ENCODE measurements at places on chromosomes 16 and 17.
A peak's percentile ranks its signal among the peaks of the same experiment; 100 is the strongest.

GRCh38 chr17:18203308-18203707 is 19.7 kb downstream of the ALKBH5 start:
- no peak for DNase-seq

GRCh38 chr17:1847191-1847590 is 17.4 kb downstream of the RPA1 start:
- no peak for DNase-seq

- no peak for DNase-seq
Observed at GRCh38 chr17:63361182-63361581, 84.9 kb downstream of the CYB561 start.

DNA sequence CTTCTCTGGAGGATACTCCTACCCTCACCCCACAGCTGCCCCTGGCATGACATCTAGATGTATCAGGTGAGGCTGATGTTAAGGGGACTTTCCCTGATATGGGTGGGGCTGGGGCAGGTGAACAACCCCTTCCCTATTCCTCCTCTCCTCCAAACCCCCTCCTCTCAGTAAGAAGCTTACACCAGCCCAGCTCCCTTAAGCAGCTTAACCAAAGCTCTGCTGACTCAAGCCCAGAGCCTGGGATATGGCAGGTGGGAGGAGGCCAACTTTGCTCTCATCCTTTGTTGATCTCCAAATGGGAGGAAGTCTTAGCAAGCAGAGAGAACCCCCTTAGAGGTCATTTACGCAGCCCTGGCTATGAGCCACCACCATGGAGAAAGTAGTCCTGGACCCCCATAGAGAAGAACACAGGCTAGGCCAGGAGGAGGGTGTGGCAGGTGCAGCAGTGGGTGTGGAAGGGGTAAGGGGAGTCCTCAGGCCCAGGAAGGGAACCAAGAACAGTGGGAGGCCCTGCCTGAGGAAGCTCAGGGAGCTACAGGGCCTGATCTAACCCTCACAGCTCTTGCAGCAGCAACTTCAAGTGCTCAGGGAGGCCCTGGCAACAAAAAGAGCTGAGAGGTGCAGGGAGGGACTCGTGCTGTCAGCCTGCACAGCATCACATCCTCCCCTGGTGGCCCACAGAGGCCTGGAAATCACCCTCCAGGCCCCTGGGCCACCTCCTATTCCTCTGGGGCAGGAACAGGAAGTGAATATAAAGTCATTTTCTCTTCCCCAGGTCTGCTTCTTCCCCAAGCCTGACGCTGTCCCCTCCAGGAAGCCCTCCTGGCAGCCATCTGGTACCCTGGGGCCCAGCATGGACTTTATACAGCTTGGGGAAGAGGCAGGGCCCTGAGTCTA is 2.9 kb downstream of the UNC119 start:
- peak; percentile 80 for DNase-seq

- DNase-seq = no peak
Observed at GRCh38 chr17:6323626-6324356, 111.1 kb downstream of the AIPL1 start.

DNA sequence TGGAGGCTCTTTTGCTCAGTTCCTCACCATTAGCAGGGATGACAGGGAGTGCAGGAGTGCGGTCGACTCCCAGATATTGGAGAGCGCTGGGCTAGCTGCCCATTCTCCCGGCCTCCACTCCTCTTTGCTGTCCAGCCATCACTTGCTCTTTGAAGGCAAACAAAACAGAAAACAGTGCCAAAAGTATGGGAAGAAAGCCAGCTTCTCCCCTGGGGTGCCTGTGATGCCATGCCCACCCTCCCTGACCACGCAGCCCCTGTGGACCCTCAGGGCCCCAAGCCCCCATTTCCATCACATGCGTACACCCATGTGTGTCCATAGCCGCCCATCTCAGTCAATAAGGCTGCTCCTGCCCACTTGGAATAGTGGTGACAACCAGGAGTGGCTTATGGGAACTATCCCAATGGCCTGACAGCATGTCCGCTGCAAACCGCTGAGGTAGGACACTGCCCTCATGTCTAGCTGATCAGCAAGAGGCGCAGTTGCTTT is 30.0 kb downstream of the MAPT start:
- no peak for DNase-seq

GRCh38 chr17:56558088-56558487 is 35.4 kb upstream of the NOG start:
- no peak for DNase-seq

GRCh38 chr17:39861235-39861634 is 2.9 kb downstream of the IKZF3 start:
- no peak for DNase-seq

DNA sequence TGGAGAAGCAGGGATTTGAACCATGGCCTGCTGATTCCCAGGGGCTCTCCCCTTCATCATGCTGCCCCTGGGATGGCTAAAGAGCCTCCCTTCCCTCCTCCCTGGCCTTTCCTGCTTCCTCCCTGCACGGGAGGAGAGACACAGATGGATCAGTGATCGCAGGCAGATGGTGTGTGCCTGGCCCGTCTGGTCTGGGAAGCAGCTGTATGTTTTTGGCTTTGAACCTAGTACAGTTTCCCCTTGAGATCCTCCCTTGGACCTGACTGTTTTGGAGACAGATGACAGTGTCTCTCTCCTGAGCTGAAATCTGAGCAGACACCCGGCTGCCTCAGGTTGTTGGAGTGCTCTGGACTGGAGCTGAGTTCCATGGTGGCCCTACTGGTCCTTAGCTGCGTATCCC is 29.0 kb upstream of the ATP2C2 start:
- DNase-seq = no peak

DNA sequence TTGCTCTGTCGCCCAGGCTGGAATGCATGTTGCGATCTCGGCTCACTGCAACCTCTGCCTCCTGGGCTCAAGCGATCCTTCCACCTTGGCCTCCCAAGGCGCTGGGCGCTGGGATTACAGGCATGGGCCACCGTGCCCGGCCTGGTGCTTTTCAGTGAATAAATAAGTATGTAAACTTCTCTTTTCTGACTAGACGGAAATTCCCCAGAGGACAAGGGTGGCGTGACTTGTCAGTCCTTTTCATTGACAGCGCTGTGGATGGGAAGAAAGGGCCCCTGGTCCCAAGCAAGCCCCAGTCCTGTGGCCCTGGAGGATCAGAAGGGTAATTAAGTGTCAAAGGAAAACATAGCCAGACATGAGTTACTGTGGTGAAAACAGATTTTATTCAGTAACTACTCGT is 9.6 kb upstream of the SPN start:
- DNase-seq = peak; percentile 43

DNA sequence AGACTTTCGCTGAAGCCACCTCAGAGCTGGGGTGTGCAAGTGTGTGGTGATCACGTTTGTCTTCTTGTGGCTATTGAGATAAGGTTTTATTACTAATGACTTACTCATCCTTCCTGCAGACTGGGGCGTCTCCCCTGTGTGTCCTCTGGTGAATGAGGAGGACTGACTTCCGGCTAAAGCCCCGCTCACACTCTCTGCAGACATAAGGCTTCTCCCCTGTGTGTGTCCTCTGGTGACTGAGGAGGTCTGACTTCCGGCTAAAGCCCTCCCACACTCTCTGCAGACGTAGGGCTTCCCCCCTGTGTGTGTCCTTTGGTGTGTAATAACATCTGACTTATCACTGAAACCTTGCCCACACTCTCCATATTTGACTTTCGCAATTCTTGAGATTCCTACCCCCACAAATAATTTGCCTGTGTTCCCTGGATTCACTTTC is 19.4 kb downstream of the PRDM7 start:
- peak; percentile 29 for DNase-seq

DNA sequence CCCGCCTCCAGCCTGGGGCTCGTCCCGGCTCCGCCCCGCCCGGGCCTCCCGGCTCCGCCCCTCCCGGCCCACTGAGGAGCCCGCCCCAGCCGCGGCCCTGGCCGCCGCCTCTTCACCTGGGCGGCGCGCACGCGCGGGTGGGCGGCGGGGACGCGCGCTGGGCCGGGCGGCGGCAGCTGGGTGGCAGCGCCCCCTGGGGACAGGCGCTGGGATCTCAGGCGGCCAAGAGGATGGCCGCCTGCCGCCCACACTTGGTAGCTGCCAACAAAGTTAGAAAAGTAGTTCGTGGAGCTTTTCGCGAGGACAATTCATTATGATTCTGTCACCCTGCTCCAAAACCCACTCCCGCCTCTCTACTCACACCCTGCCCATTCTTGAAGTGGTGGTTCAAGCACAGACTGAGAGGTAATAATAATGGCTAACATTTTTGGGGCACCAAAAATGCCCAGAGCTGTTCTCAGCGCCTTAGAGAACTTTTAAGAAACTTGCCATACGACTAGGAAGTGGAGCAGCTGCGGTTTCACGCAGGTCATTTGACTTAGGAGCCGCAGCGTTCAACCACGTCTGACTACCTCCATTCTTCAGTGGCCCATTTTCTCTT is 340 bp upstream of the MYO1D start:
- peak; percentile 96 for DNase-seq

GRCh38 chr17:78842881-78843565 is 2.4 kb upstream of the USP36 start:
- peak; percentile 70 for DNase-seq

- DNase-seq = no peak
Observed at GRCh38 chr17:74150428-74151025, 53.0 kb upstream of the RPL38 start.

GRCh38 chr16:20803561-20804214 is 2.6 kb downstream of the ERI2 start:
- no peak for DNase-seq

GRCh38 chr17:43577664-43578403 is 31.7 kb upstream of the ETV4 start:
- no peak for DNase-seq

GRCh38 chr17:39793301-39793872 is 55.6 kb downstream of the GRB7 start:
- DNase-seq = no peak

DNA sequence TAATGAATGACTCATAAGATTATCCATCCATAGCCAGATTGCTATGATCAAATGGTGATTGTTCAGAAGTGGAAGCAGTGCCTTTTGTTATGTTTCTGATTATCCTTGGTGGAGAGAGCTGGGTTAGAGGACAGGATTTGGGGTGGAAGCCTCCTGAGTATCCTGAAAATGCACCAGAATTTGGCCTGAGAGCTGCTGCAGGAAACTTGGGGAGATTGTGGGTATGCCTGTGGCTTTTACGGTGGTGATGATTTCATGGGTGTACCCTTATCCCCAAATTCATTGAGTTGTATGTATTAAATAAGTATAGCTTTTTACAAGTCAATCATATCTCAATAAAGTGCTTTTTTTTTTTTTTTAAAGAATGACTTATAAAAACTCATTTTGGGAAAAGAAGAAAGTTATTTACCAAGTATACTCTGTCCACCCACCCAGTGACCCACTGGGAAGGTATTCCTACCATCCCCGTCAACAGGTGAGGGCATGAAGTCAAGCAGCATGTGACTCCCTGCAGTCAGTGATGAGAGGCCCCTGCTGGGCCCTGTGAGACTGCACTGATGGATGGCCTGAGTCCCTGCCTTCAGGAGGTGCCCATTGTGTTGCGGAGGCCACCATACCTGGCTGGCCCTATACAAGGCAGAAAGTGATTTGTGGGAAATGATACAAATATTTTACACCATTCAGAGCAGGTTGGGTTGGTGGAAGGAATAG is 28.4 kb downstream of the NKD1 start:
- DNase-seq = no peak

DNA sequence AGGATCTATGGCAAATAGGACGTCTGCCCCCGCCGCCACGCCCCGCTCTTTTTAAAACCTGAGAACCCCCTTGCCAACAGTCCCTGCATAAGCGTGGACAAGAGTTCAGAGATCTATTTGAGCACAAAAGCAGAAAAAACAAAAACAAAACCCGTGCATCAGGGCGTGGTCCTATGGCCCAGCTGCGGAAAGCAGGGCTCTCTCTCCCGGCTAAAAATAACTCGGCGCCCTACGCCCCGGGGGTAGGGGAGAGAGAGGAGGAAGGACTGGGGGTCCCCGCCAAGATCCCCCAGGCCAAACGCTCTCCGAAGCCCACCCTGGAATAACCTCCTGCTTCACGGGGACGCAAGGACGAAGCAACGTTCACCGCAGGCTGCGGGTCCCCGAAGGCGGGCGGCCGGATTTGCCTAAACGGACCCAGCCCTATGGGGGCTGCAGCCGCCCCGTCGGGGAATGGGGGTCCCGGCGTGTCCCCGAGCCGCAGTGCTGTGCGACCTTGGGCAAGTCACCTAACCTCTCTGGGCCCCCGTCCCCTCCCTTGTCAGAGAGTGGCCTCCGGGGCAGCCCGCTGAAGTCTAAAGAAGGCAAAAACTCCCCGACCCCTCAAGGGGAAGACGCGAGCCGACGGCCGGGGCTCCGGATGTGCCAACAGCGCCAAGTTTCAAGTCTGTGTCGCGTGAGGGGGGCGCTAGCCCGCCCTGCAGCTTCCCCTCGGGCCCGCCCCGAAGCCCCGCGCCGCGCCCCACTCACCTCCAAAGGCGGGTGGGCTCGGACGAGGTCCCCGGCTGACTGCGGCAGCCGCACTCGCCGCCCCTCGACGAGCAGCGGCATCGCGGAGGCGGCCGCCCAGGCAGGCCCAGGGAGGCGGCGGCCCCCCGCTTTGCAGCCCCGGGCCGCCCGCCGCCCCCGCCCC is 477 bp downstream of the NTAN1 start:
- no peak for DNase-seq

DNA sequence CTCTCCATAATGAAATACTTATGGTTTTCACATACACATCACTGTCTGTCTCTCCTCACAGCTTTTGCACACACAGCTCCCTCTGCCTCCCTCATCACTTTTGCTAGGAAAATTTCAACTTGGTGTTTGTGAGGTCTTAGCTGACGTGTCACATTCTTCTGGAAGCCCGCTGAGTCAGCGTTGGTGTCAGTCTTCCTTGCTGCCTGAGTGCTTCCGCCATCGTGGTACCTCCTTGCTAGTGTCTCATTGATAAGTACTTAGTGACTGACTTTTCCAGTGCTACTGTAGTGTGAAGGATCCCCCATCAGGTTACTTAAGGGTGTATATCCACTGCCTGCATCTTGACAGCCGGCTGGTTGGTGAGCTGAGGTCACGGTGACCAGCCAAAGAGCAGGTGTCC is 33.5 kb downstream of the CA10 start:
- DNase-seq = no peak

- DNase-seq = no peak
Observed at GRCh38 chr16:24537474-24538337, 1.7 kb upstream of the RBBP6 start.

GRCh38 chr16:15972046-15972868 is 22.8 kb downstream of the ABCC1 start:
- DNase-seq = no peak

DNA sequence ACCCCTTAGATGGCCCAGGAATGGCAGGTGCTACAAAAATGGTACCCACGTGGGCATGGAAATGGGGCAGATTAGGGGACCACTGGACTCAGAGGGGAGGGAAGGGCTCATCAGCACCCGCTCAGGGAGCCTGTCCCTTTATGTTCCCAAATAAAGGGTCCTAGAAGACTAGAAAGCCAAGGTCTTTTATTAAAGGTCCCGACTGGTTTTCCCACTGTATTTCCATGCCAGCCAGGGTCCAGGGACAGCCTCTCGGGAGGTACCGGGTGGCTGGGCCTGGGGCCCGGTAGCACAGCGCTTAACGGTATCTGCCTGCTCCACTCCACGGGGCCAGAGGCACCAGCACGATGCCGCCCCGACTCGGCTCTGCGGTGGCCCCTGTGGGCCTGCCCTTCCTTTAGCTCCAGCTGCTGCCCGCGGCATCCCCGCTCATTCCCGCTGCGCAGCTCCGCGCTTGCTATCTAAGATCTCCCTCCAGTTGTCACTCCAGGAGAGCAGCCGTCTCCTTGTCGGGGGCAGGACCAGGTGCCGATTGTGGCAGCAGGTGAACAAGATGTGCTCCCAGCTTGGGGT is 1.4 kb downstream of the NT5C start:
- no peak for DNase-seq
